ENCODE measurements at places on chromosomes 11 and 22. TPM values are rescaled to one million over a fixed set of nuclear protein-coding genes. Genes with fewer than 3 reads are reported as not detected.

The HORMAD2 gene
- total RNA-seq, result not detected

The VSTM5 gene
- total RNA-seq, result 0.31 TPM

The ADAMTS15 gene
- 3.4 TPM for total RNA-seq

The TRIM49D1 gene
- not detected for total RNA-seq

- DNase-seq, result no peak
These were observed 458.5 kb upstream of the CCDC90B start for GRCh38 chr11:83744620-83745192.

DNA sequence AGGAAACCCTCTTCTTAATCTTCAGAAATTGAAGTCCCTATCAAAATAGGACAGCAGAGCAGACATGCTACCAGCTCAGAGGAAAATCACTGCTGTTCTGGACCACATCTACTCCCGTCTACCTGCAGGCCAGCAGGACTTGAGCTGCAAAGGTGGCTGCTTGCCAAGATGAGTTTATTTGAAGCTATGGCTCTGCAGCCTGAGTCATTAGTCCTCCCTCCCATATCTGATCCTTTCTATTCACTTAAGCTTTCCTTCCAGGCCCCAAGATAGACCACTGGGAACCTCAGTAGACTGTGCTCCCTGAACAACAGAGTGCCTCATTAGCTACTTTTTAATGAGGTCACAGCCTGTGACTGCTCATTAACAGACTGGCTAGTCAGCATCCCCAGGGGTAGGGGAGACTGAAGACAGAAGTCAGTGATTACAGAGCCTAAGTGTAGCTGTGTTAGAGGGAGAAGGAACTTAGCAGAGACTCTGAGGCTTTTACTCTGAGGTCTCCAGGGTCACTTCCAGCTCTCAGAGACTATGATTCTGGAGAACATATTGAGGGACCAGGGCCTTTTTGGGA is 6.8 kb upstream of the OR10A2 start:
- no peak for DNase-seq

GRCh38 chr22:36680038-36680437 is 23.5 kb downstream of the CACNG2 start:
- DNase-seq, result no peak

GRCh38 chr11:95682552-95682951 is 107.0 kb downstream of the FAM76B start:
- no peak for DNase-seq

DNA sequence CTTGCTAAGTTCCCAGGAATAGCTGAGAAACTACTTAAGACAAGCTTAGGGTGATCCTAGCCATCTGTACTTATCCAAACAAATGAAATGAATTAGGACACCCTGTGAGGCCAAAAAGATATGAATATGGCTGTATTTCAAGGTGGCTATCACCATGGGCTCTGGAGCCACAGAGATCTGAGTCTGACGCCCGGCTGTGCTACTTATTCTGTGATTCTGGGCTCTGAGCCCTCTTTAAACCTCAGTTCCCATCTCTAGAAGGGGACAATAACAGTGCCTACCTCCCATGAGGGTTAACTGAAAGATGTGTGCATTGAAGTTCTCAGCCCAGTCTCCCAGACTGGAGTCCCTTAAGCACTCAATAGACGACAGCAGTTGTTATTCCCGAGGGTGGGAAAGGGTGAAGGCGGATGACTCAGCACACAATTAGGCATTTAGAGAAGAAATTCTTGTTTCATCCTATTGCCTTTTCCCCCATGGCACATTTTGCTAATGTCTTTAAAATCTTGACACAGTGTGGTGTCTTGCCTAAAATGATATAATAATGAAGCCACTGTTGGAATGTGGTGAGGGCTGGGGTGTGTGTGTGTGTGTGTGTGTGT is 132.5 kb downstream of the ADAMTS15 start:
- DNase-seq, result no peak

GRCh38 chr22:42586381-42586780 is 28.3 kb downstream of the POLDIP3 start:
- no peak for DNase-seq

- no peak for DNase-seq
These were observed 12.6 kb upstream of the GLYATL1 start for GRCh38 chr11:58926695-58927094.

DNA sequence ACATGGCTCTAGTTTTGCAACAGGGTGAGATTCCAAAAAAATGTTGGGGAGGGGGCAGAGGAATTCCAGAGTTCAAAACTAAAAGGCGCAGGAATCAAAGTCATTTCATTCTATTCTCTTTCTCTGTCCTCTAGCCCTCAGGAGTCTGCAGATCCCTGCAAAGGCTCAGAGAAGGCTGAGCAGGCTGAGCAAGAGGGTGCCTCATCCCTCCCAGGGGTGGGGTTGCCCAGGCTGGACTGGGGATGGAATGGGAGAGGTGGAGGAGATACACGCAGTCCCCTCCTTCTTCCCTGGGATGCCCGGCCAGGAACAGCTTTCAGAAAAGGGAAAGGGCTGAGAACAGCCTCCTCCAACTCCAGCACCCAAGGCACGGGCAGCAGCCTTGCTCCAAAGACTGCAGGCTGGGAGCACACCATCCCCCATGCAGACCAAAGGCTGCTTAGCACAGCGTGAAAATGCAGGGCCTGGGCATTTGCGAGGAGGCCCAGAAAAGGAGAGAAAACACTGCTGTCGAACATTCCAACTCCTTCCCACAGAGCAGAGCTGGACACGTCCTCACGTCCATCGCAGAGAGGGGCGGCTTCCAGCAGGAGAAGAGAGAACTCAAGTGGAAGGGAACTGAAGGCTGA is 51.8 kb downstream of the MN1 start:
- DNase-seq, result peak; percentile 57

DNA sequence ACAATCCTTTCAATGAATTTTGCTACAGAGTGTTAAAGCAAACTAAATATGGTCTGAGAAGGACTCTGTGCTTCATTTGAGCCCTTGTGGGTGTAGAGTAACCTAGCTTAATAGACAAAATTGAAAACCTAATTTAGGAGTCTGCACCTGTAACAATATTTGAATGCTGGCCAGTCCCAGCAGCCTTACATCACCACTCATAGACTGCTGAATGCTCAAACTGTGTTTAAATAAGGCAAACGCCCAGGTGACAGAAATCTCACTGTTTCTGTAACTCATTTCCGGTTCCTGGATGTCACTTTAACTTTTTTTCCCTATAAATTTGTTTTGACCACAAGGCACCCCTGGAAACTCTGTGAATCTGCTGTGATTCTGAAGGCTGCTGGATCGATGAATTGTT is 45.5 kb upstream of the GLYATL1B start:
- no peak for DNase-seq
